ENCODE measurements at places on chromosomes 4 and X. TPM values are rescaled to one million over a fixed set of nuclear protein-coding genes. Genes with fewer than 3 reads are reported as not detected.
A peak's percentile ranks its signal among the peaks of the same experiment; 100 is the strongest.

DNA sequence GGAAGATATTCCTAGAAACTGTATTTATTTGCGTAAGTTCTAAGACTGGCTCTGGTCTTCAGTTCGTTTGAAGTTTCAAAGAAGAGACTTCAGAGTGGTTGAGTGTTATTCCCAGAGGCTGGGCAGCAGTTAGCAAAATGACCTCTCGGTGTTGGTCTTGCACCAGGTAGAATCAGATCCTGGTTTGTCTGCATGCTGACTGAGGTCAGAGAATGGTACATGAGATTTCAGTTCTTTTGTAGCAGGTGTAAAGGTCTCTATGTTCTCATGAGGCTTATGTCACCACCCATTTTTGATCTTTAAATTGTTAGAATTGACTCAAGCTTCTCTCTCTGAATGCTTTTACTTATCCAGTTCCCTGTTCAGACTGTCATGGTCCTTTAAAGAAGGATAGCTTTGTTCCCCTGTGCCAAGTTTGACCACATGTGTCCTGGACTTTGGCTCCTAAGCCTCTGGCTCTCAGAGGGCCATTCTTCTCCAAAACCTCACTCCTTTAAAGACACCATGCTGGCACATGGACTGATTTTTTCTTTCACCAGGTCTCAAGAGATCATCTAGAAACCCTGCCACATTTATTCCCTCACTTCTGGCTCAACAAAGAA, 355.8 kb upstream of the BOD1L1 start:
- DNase-seq: no peak

Gene PPP4R3C
- not detected for total RNA-seq

Gene SMIM43
- total RNA-seq: not detected

DNA sequence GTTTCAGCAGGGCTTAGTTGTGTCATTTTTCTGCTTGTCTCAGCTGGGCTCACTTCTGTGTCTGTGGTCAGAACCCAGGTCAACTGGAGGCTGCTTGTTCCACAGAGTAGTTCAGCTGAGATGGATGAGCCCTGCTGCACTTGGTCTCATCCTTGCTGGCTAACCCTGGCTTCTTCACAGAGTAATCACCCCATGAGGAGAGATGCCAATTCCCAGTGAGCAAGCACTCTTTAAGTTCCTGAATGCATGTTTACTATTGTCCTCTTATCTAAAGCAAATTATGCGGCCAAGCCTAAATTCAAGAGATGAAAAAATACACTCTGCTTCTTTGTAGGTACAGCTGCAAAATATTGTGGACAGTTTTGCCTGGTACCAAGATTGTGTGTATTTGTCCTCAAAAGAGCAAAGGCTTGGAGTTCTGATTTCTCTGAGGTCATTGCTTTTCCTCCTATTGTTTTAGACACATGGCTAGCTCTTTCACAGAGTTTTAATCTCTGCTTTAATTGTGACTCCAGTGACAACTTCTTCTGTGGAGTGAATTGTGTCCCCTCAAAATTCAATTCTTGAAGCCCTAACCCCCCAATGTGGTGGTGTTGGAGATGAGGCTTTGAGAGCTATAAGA, 236.6 kb upstream of the ANKRD50 start:
- peak; percentile 80 for DNase-seq

GRCh38 chr4:53267026-53267425, 98.8 kb downstream of the SCFD2 start:
- no peak for DNase-seq

- no peak for DNase-seq
Measured at GRCh38 chrX:125236955-125237354, 82.7 kb upstream of the TEX13C start.

GRCh38 chr4:79348405-79348804, 22.5 kb upstream of the NAA11 start:
- no peak for DNase-seq

Gene SORCS2
- total RNA-seq: 0.78 TPM

Gene PDZD4
- 8.2 TPM for total RNA-seq

Gene POU3F4
- not detected for total RNA-seq

DNA sequence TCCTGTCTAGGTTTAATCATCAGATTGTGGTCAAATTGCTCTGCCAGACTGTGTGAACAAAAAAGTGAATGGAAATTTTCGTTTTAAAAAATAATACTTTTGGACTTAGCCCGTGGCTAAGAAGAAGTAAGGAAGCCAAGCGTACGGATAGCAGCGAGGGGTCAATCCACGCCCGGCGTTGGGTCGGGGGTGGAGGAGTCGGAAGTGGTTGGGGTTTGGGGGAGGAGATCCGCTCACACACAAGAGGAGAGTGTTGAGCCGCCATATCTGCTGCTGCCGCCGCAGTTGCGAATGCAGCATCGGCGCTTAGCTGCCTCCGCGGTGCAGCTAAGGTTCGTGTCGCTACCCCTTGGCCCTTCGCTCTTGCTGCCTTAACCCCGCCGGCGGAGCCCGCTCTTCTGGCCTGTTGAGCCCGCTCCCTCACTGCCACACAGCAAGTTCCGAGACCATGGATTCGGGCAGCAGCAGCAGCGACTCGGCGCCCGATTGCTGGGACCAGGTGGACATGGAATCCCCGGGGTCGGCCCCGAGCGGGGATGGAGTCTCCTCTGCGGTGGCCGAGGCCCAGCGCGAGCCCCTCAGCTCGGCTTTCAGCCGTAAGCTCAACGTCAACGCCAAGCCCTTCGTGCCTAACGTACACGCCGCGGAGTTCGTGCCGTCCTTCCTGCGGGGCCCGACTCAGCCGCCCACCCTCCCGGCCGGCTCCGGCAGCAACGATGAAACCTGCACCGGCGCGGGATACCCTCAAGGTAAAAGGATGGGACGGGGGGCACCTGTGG, at the start of gene GSPT2:
GSPT2 (plus strand) TSS at position 264 of the 779 bp plus-strand sequence; CDS start at position 449, 185 bp downstream.
- peak; percentile 52 for DNase-seq

DNA sequence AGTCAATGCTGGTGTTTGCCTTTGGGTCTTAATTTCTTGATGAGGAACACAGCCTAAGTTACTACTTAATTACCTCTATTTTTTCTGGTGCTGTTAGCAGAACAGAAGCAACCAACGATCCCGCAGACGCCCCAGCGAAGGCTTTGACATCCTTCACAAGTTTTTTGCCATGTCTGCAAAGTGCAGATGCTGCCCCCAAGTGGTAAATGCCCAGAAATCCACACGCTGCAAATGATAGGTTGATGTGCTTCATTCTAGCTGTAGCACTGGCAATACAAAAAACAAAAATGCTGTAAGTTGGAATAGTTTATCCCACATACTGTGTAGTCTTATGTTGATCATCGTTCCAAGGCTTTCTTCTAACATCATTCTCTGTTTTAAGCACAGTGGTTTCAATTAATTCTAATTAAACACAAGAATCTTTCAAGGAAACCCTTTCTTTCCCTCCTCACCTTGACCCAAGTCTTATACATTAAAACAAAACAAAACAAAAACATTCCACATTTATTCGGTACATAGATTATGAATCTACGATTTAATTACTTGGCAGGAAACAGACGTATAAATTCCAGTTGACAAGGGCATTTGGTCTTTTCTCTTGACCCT, 1.2 kb downstream of the PNPLA4 start:
- peak; percentile 32 for DNase-seq

DNA sequence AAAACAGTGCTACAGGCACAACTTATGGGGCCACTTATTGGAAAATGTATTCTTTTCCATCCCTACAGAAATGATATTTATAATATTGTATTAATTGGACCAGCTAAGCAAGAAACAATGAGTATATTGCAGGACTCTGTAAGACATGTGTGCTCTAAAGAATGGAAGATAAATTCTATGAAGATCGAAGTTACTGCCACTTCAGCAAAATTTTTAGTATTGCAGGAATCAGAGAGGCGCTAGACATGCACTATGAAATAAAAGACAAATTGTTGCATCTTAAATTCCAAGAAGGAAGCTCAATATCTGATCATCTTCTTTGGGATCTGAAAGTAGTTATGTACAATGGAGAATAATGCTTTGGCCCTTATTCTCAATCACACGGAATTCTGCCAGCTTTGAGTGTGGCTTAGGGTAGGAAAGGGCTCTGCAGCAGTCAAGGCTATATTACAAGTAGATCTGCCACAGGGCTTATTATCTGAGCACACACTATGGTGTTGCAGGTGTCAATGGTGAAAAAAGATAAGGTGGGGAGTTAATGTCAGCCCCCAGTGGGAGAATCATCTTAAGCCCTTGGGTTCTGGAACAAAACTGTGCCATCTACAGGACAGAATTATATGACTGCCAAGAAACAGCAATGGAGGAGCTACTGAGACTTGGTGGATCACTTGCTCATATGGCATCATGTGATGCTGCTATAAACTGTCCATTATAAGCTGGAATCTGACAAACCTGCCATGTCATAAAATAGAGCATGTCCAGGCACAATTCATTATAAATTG, 334.0 kb upstream of the NDST3 start:
- peak; percentile 1 for DNase-seq

Gene TLR2
- not detected for total RNA-seq

DNA sequence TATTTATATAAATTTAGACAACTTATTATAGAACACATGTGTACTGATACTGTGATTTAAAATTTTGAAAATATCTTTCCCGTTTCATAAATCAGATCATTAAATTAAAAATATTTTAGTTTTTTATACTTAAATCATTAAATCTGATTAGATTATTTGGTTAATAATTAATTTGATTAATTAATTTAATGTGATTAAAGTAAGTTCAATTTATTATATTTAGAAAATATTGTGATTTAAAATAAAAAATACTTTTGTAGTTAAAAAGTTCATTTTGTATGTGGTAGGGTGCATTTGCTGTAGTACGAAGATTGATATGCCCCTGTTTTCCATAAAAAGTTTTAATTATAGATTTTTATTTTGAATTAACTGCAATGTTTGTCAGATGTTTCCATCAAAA, 1323.4 kb downstream of the RAPGEF2 start:
- no peak for DNase-seq

DNA sequence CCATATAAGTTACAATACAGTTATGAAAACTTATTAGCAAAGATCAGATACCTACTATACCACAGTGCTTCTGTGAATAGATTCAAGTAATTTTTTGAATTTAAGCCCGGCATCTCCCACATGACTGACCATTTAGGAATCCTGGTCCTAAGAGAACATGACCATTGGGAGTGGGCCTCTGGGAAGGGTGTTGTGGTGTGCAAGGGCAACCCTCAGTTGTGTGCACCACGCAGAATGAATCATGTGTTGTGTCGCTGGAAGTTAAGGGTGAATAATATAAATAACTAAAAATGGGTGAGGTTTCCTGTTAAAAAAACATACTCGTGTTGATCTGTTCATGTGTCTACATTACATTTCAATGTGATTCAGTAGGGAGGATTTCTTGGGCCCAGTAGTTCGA, 15.5 kb downstream of the CPE start:
- no peak for DNase-seq

DNA sequence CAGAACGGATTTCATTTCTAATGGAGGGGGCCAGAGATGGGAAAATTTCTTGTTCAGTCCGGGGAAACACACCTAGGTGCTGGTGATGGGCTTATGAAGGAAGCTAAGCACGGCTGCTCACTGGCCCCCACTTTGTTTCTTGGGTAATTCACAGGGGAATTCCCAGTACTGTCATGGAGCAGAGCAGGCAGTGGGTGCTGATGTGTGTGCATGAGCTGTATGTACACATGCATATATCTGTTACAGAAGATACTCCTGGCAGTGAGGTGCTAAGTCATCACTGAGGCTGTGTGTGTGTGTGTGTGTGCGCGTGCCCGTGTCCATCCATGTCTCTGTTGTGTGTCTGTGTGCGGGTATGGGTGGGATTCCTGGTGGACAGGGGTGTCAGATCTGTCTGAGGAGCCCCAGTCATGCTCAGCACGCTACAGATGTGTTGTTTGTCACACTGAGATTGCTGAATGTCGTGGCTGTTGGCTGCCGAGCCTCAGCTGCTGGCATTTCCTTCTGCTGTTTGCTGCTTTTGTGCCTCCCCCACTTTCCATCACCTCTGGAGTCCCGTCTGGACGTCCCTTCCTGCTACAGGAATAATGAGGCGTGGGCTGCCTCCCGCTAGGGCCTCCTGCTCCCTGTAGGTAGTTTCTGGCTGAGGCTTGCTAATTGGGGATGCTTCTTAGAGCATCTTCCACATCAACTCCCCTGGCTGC, 53.3 kb downstream of the JADE1 start:
- DNase-seq: no peak

DNA sequence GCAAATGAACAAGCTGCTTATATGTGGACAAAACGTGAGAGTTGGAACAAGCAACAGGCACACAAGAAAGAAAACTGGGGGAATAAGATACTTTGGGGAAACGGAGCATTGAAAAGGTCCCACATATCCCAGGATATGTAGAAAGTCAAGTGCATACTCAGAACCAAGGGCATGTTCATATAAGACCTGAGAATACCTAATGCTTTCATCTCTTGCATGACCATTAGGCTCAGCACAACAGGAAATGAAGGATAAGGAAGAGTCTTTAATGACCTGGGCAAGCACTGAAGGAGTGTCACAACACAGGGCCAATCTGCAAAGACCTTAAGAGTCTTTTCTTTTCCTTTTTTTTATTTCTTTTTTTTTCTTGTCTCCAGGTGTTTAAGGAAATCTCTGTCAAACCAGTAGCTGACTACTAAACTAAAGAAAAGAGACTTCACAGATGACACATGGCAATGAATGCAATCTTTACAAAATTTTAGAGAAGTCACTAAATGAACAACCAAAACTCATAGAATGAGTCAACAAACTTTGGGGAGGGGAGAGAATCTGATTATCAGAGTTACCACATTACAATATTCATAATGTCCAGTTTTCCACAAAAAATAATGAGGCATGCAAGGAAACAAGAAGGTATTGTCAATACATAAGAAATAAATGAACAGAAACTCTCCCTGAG, 67.9 kb upstream of the STK26 start:
- DNase-seq: no peak

Gene TBX22
- not detected for total RNA-seq

DNA sequence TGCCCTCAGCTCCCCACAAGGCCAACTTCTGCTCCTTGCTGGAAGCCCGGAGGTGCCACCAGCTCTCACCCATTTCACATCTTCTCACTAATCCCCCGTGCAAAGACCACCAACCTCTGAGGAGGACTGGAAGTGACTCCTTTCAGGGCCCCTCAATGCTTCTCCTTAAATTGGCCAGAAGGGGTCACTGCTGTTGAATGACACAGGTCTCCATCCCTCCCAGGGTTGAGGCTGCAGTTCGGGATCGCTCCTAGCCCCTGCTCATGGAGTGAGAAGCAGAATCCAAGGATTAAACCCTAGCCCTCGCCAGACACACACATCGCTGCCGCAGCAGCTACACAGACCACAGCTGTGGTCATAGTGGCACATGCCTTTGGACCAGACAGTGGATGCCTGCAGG, 279.5 kb upstream of the TAPT1 start:
- DNase-seq: no peak

DNA sequence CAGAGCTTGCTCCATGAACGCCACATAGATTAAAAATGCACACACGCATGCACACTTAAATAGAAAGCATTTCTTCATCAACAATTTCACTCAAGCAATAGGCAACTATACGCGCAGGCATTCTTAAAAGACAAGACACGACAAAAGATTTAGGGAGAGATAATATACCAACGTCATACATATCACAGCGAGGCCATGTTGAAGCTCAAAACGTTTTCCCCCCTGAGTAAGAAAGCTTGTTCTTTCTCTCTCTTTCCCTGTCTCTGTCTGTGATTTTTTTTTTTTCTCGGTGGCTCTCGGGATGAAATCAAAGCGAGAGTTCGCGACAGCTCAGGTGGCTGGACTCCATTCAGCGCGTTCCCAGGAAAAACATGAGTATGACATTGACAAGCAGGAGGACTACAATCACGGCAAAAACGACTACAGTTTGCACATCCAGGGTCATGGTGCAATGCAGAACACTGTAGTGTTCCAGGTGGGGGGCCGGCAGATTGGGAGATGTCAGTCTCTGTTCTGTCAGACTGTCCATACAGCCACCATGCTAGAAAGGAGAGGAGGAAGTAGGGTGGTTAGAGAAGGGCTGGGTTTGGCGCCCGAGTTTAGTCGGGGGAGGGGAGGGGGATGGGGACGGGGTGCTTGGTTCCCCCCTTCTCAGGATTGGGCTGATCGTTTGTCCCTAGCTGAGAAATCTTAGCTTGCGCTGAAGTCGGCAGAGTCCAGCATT, 30.7 kb downstream of the ARHGEF9 start:
- DNase-seq: peak; percentile 2
